ENCODE measurements at places on chromosomes 7 and 10.
A peak's percentile ranks its signal among the peaks of the same experiment; 100 is the strongest.

DNA sequence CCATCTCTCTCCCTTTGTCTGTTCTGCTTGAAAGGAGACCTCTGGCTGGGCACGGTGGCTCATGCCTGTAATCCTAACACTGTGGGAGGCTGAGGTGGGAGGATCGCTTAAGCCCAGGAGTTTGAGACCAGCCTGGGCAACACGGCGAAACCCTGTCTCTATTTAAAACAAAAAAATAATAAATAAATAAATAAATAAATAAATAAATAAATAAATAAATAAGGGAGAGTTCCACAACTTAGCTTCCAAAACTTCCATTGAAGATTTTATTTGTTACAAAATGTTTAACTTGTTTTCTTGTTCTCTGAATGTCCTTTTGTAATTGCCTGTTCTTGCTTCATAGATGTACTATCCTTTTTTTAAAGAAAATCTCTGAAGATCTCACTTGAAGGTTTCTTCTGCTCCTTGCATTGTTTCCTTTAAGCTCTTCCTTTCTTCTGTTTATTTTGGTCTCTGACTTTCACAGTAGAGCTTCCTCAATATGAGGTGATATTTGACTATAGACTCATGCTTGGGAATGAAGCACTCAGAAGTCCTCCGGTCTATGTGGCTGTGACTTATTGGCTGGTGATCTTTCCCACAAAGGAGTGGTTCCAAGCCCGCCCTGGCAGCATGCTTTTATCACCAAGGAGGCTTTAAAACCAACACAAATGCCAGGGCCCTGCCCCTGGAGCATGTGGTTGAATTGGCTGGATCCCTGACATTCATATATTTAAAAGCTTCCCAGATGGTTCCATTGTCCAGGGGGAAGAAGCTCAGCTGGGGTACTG is 18.1 kb upstream of the NPTX2 start:
- DNase-seq, result no peak

DNA sequence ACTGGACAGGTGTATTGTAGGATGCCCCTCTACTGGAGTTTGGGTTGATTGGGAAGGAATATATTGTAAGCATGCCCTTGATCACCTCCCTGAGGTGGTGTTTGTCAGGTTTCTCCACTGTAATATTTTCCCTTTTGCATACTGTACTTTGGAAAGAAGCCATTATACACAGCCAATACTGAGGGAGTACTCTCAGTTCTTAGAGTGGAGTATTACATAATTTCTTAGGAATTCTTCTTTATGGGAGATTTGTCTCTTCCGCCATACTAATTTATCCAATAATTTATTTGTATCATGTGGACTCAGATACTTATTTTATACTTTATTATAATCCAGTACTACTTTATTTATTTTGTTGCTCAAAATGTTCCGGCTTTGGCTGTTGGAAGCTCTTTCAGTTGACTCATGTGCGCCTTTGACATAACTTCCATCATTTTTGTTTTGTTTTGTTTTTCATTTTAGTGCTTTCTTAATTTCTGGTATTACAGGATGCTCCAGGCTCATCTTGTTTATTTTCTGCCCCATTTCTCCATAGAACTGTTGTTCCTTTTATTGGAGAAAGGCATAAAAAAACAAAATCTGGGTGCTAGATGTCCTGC is 29.7 kb downstream of the MKLN1 start:
- no peak for DNase-seq

DNA sequence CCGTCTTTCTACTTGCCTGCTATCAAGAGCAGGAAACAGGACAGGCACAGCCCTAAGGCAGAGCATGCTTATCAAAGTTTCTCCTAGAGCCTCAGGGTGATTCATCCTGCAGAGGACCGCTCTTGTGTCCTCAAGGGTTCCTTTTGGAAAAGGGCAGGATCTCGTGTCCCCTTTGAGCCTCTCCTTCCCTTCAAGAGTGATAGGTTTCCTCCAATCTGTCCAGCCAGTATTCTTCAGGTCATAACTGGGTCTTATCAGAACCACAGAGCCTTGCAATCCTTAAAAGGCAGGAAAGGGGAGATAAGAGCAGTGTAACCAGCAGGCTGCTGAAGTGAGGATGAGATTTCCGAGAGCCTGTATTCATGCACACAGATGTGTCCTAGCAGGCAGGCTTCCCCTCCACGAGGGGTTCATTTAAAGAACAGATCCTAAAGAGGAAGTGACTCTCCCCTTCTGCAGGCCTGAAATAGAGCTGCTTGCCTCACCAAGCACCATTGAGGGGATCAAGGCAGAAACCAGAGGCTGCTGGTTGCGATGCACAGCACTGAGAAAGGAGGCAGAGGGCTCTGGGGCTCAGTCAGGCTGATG is 90.5 kb upstream of the SVIL start:
- no peak for DNase-seq

- no peak for DNase-seq
Measured at GRCh38 chr10:70880077-70880534, 8.3 kb downstream of the PCBD1 start.

- DNase-seq, result no peak
Measured at GRCh38 chr10:89615824-89616223, 29.2 kb downstream of the PANK1 start.

GRCh38 chr10:4770801-4771553 is 55.0 kb upstream of the AKR1E2 start:
- no peak for DNase-seq

DNA sequence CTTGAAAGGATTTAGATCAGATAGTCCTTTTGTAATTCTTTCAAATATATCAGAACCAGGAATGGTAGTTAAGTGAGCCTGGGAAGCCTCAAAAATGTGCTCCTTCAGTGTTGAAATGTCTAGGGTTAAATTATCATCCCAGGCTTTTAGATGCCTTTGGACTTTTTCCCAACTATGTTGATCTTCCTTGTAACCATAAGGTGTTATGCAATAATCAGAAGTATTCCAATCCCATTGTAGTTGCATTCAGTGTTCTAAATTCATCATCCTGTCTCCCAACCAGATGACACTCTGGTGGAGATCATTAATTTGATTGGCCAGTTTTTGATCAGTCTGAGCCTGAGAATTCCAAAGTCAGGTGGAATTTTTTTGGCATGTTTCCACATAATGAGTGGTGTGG is 35.1 kb upstream of the AKR1C2 start:
- no peak for DNase-seq

DNA sequence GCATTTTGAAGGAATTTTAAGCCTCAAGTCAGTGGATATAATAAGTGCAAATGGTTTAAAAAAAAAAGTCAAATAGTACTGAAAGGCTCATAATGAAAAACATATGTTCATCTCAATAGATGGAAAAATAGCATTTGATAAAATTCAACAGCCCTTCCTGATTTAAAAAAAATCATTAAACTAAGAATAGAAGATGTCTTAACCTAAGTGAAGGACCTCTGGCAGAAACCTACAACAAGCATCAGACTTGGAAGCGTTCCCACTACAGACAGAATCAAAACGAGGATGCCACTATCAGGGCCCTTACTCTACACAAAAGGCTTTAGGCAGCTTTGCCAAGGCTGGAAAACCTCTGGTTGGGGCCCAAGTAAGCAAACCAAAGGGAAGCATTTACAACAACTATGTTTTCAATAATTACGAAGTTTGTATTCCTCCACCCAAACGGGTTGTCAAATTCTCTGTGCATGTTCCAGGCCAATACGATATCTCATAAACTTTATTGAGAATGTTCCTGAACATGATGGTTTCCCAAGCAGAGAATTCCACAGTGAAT is 45.1 kb downstream of the CYTH3 start:
- no peak for DNase-seq

DNA sequence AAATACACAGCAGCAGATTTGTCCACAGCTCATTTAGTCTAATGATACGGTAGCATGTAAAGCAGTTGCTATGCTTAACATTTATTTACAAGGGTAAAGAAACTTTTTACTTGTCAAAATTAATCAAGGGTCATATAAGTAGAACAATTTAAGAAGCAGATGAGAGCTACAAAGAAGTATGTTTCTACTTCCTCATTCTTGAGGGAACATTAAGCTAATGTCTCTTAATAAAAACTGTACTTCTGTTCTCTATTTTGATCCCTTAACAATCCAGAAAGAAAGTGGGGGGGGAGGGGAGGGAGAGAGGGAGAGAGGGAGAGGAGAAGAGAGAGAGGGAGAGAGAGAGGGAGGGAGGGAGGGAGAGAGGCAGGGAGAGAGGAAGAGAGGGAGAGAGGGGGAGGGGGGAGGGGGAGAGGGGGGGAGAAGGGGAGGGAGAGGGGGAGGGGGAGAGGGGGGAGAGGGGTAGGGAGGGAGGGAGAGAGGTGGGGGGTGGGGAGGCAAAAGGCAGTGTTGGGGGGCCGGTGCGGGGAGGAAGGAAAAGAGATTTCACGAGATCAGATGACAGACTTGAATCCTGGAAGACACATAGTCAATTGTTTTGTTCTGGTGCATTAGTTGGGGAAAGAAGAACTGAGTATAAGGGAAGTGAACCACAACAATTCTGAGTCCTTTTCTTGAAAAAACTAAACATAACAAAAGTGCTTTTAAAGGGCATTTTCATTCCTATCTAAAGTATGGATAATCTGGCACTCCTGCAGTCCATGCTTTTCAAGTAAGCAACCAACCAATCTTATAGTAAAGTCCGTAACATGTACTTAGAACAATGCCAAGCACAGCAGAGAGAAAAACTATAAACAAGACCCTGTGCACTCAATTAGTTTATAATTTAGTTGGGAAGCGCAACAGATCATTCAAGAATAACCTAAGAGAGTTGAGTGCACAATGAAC is 128.0 kb downstream of the USP6NL start:
- DNase-seq, result no peak

- DNase-seq, result peak; percentile 31
Measured at GRCh38 chr7:85023066-85023712, 163.7 kb downstream of the SEMA3D start.

- no peak for DNase-seq
Measured at GRCh38 chr7:55538538-55538937, 33.8 kb downstream of the VOPP1 start.
